ENCODE measurements at places on chromosomes 16 and 17. TPM values are rescaled to one million over a fixed set of nuclear protein-coding genes. Genes with fewer than 3 reads are reported as not detected.

- peak; percentile 59 for DNase-seq
These were observed 209.7 kb downstream of the RBFOX3 start for GRCh38 chr17:79400989-79401703.

CFAP97D1 gene
- total RNA-seq = not detected

DNA sequence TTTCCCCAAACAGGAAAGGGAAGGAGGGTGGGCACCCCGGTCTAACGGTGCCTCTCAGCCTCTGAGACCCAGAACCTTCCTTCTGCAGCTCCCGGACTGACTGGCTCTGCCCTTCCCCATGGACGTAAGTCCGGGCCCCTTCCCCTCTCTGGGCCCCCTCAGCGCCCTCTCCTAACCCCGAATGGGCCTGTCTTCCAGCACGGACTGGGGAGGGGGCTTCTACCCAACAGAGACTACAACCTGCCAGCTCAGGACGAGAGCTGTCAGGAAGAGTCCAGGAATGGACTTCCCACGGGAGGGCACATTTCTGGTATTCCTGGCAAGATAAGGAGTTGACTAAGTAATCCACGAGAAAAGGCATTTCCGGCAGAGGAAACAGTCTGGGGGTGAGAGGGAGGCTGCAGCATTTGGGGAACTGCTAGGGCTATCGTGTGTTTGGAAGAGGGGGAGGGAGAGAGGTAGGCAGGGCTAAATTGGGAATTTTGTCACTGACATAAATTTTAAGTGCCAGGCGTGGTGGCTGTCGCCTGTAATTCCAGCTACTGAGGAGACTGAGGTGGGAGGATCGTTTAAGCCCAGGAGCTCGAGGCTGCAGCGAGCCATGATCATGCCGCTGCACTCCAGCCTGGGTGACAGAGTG lies 12.1 kb upstream of the ALDOA start:
- no peak for DNase-seq

DNA sequence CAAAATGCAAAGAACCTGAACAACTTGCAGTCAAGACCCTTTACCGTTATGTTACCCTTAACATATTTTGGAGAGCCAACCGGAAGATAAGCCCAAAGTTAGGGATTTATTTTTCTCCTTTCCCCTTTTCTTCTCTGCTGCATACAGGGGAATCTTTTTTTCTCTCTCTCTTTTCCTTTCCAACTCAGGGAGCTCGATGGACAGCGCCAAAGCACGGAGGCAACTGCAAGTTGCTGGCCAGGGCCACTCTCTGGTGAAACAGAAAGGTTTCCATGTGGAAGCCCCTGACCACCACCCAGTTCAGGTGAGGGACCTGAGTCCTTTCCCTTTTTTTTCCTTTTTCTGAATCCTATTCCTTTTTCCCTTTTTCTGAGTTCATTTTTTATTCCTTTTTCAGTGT lies 98.8 kb upstream of the COX10 start:
- no peak for DNase-seq

DNA sequence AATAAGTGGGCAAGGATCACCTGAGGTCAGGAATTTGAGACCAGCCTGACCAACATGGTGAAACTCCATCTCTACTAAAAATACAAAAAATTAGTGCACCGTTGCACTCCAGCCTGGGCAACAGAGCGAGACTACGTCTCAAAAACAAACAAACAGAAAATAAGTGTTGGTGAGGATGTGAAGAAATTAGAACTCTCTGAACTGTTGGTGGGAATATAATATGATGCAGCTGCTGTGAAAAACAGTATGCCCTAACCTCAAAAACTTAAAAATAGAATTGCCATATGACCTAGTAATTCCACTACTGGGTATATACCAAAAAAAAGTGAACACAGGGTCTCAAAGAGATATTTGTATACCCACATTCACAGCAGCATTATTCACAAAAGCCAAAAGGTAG lies 26.1 kb downstream of the GLG1 start:
- DNase-seq = no peak

- DNase-seq = no peak
These were observed 18.9 kb downstream of the C17orf75 start for GRCh38 chr17:32323046-32323445.

DNA sequence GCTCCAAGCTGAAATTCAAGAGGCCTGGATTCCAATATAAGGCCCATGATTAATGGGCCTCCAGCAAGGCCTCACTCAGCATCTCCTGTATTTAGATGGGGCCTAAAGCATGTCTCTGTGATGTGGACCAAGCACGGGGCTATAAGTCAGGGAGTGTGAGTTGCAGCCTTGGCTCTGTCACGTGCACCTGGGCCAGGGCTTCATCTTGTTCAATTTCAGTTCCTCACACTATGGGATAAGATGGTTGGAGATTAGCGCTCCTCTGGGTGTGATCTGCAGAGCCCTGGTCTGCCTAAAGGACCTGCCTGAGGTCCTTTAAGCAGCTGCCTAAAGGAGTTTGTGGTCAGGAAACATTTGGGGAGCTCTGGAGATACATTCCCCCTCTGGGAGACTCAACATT lies 25.2 kb downstream of the KLHL36 start:
- no peak for DNase-seq

DNA sequence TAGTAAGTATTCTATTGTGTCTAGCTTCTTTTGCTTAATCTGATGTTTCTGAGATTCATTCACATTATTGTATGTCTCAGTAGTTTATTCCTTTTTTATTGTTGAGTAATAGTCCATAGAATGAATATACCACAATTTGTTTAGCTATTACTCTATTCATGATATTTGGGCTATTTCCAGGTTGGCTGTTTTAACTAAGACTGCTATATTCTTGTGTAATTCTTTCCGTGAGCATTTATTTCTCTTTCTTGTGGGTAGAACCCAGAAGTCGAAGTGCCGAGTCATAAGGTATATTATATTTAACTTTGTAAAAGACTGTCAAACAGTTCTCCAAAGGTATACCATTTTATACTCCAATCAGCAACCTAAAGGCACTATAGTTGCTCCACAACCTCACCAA lies 160.8 kb downstream of the ANKFN1 start:
- DNase-seq = no peak

- DNase-seq = no peak
These were observed 241.8 kb upstream of the CIBAR2 start for GRCh38 chr16:85353839-85354685.

GRCh38 chr17:45342306-45342705 lies 25.5 kb upstream of the MAP3K14 start:
- no peak for DNase-seq

WNK4 gene
- total RNA-seq = 0.29 TPM

DNA sequence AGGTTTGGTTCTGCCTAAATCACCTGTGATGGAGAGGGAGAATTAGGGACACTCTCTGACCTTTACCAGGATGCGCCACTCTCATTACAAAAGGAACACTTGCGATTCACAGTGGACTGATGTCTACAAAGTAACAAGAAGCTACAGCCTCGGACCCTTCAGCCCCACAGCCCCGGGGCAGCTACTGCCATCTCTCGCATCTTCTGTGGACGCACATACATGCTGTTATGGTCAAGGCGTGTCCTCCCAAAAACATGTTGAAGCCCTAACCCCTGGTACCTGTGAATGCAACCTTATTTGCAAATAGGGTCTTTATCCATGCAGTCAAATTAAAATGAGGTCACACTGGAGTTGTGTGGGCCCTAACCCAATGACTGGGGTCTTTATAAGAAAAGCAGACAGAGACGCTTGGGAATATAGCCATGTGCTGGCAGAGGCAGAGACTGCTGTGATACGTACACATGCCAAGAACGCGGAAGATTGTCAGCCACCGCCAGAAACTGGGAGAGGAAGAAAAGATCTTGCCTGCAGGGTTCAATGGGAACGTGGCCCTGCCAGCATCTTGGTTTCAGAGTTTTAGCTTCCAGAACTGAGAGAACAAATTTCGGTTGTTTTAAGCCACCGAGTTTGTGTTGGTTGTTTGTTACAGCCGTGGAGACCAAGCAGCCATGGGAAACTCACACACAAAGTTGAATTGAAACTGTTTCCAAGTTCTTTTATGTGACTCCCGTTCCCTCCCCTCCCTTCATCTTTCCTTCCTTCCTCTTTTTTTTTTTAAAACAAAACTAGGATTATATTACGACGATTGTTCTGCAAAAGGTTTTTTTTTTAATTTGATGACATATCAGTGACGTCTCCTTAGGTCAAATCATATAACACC lies 23.1 kb downstream of the ATP2C2 start:
- DNase-seq = no peak

DNA sequence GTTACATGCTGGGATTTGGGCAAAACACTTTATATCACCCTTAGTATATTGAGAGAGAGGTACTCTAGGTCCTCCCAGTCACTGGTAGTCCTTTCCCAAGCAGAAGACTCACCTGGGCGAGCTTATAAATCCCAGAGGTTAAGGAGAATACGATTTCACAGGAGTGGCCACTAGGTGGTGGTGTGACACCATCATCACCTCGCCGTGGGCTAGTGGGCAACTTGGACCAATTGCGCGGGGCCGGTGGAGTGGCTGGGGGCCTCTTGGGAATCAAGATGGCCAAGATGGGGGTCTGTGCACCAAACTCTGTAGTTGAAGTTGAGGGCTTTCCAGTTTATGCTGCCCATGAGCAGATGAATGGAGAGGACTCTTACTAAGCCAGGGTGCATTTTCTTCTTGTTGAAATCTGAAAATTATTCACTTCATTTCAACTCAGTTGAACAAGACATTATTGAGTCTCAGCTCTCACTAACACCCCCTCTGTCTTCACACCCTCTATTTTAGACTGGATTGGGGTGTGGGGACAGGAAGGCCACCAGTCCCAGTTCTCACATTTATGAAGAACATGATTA lies 38.2 kb upstream of the PIRT start:
- no peak for DNase-seq
